ENCODE measurements at places on chromosomes 3 and 15.

DNA sequence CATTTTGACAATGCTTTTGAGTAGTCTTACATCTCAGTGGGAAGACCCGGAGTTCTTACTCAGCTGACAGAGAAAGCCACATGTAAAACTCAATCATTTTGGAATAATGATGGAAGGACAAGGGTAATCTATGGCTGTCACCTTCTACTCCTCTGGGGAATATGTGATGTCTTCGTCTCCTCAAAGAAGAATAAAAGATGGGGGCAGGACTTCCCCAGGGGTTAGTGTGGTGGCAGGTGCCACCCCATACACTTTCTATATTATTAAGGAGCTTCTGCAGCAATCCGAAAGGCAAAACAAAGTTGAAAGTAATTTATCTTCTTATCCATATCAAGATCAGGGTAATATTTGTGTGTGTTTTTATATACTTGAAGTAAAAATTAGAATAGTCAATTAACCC lies 180.4 kb upstream of the TOPAZ1 start:
- no peak for DNase-seq

DNA sequence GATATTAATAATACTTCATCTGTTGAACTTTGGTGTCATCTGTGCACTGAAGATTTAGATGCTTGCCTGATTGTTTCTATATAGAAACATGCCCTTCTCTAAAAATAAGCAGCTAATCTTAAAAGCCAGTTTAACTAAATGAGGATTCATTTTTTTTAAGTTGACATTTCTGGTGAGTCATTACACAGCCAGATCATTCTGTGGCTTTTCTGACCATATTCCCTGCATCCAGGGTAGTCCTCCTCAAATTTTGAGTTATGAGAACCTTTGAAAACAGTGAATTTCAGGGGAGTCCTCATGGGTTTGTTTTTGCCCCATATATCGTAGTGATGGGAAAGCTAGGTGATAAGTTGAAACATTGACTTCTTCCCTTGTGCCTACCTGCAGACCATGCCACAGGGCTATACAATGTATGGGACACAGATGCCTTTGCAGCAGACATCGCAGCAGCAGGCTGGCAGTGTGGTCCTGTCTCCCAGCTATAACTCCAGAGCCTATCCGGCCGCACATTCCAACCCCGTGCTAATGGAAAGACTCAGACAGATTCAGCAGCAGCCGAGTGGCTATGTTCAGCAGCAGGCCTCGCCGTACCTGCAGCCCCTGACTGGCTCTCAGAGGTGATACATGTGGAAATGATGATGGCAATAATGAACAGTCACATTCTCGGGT lies 26.5 kb upstream of the P2RY12 start:
- peak; percentile 65 for DNase-seq

DNA sequence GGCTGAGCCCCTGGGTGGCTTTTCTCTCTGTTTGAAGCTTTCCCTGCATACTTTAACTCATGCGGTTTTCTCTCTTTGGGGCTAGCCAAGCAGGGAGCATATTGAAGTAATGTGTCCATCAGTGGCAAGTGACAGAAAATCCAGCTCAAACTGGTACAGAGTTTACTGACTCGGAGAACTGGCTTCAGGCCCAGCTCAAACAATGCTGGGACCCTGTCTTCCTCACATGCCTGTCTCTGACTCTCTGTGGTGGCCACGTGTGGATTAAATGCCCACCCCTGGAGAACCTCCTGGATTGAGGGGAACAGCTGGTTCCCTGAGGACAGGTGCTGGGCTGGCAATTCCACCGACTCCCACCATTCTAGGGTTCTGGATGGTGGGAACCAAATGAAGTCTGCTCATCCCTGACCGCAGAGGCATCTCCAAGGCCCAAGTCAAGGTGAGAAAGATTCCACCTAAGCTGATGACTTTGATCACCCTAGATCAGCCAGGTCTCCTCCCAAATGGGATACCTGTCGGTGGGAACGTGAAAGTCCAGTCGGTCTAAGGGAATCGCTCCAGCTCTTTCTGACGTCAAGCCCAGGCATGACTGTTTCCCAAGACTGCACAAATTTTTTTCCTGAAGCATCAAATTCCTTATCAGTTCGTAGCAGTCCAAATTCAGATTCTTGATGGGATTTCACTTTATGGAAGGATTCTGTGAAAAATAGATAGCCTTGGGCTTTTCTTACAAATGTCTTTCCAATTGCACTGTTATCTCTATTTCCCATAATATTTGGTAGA lies 16.3 kb upstream of the HDAC11 start:
- no peak for DNase-seq

GRCh38 chr15:53962646-53963561 lies 15.3 kb upstream of the UNC13C start:
- no peak for DNase-seq

DNA sequence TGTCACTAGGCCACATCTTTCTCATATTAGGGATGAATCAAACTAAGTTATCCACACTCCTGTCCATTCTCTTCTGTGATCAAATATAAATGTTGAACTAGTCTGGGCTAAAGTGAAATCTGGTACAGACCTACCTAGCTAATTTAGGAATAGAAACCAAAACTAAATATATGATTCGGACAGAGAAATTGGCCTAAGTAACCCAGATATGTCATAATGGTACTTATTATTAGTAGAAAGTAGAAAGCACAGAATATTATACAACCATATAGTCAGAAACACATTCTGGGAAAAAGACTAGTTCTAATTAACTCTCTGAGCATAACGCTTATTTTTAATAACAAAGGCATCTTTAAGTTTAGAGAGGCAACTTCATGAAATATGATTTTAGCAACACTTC lies 389.0 kb downstream of the LSAMP start:
- DNase-seq: no peak

DNA sequence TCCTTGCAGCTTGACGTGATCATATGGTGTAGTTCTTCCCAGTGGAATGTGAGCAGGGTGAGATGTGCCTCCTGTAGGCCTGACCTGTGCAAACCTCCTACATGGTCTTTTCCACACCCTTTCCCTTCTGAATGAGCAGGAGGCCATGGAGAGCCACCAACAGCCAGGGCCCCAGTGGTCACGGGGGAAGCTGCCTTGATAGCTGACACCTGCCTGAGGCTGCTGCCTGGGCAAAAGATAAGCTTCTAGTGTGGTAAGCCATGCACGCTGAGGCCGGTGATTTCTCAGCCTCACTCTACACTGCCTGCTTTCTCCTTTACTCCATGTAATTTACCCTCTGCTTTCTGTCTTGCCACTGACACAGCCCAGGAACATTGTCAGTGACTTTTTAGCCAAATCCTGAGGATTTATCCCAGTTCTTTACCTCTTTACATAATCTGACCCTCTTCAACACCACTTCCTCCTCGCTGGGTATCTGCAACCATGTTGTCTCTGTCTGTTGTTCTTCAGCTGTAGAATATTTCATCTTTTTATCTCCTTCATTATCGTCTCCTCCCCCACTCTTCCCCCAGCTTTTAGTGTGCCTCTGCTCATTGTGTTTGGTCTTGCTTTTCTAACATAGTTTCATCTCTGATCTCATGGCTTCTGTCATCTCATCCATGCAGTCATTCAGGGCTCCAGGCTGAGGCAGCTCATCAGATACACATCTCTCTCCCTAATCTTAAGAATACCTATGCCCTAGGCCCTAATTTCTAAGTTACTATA lies 11.2 kb upstream of the KBTBD12 start:
- no peak for DNase-seq

- peak; percentile 23 for DNase-seq
Measured at GRCh38 chr3:194370753-194371152, 1.2 kb upstream of the LRRC15 start.
